ENCODE measurements at places on chromosomes 5 and 9. TPM values are rescaled to one million over a fixed set of nuclear protein-coding genes. Genes with fewer than 3 reads are reported as not detected.

Gene PCDHGA2
- total RNA-seq = 0.12 TPM

Gene NACC2
- 3.2 TPM for total RNA-seq

Gene WHRN
- total RNA-seq = 2.1 TPM

Gene ARHGEF39
- total RNA-seq = 10.8 TPM

Gene ENTPD2
- 0.21 TPM for total RNA-seq

Gene DAB2IP
- not detected for total RNA-seq

Gene MTX3
- total RNA-seq = 27.8 TPM

Gene PCDHGA9
- total RNA-seq = 0.44 TPM

Gene HEMGN
- total RNA-seq = 0.54 TPM

Gene ADAMTS13
- 1.3 TPM for total RNA-seq

DNA sequence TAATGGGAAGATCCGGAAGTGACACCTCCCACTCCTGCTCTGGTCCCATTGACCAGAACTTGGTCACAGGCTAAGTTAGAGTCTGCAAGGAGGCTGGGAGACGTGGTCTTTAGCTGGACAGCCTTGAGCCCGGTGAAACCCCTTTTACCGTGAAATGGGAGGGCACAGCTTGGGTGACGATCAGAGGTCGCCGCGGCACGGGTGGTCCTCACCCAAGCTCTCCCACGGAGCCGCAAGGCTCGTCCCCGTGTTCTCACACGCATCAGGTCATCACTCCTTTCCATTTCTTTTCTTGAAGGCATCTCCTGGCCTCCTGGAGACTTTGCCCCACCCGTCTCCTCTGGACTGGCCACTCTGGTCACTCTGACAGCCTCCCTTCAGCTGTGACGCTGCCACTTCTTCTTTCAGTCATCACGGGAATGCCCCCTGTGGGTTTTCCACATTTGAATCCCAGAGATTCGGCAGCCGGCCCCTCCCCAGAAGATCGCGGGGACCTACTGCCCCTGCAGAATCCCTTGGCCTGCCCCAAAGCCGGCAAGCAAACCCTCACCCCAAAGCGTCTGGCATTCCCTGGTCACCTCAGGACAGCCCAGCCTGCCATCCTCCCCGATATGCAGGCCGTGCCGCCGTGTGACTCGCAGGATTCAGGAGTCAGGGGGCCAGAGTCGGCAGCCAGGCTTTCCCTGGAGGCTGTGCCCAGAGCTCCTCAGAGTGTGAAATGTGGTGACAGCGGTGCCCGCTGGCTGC, 18.9 kb upstream of the EGFL7 start:
- DNase-seq = no peak

- no peak for DNase-seq
Measured at GRCh38 chr9:6271508-6272228, 56.1 kb downstream of the IL33 start.

DNA sequence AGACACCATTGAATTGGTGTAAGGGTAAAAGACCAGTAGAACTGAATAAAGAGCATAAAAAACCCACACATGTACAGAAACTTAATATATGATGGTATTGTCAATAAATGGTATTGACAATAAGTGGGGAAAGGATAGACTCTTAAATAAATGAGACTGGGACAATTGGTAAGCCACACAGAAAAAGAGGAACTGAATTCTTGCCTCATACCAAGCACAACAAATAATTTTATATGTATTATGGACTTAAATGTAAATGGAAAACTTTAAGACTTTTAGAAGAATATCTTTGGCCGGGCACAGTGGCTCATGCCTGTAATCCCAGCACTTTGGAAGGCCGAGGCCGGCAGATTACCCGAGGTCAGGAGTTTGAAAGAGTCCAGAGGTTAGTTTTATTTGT, 37.9 kb upstream of the PPP2CA start:
- DNase-seq = no peak

GRCh38 chr9:119101048-119101447, 268.2 kb downstream of the BRINP1 start:
- no peak for DNase-seq

DNA sequence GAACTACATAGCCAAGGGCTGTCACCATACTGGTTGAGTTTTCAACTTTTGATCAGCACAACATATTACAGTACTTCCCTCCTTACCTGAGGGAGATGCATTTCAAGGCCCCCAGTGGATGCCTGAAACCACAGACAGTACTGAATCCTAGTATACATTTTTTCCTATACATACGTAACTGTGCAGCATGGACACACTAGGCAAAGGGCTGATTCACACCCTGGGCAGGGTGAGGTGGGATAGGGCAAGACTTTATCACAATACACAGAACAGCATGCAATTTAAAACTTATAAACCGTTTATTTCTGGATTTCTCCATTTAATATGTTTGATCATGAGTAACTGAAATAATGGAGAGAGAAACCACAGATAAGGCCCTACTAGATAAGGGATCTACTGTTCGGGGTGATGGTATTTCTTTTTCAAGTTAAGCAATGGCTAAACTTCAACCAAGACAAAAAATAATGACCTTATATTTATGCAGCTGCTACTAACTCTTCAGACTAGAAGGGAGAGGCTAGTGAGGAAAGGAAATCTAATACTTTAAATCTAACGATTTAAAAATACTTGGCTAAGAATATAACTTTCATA, 186.9 kb upstream of the GNA14 start:
- DNase-seq = no peak

DNA sequence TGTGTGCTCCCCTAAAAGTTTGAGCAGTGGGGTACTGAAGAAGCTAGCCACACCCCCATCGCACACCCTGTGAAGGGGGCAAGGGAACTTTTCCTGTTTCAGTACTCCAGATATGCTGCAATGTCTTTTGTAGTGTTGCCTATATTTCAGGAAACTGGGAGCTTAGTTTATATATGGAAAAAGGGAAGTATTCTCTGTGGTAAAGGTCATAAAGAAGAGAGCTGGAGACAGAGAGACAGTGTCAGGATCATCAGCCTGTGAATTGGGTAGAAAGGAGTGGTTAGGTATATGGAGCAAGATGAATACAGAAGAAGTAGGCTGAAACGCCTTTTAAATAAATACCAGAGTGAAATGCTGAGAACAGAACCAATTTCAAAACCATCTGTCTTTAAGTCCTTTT, 82.2 kb upstream of the C9orf72 start:
- DNase-seq = no peak

DNA sequence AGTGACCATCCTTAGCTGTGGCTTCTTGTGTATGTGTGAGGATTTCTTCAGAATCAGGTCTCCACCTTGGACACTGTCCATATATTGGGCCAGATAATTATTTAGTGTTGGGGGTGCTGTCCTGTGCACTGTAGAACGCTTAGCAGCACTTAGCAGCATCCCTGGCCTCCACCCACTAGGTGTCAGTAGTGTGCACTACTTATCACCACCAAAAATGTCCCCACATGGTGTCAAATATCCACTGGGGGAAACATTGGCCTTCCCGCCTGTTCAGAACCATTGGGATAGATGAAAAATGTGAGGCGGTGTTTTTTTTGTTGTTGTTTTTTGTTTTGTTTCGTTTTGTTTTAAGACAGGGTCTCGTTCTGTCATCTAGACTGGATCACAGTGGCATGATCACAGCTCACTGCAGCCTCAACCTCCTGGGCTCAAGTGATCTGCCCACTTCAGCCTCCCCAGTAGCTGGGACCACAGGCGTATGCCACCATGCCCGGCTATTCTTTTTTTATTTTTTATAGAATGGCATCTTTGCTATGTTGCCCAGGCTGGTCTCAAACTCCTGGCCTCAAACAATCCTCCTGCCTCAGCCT, 67.7 kb downstream of the TENT4A start:
- DNase-seq = peak; percentile 76

GRCh38 chr5:172871536-172871935, 37.5 kb downstream of the ERGIC1 start:
- no peak for DNase-seq

DNA sequence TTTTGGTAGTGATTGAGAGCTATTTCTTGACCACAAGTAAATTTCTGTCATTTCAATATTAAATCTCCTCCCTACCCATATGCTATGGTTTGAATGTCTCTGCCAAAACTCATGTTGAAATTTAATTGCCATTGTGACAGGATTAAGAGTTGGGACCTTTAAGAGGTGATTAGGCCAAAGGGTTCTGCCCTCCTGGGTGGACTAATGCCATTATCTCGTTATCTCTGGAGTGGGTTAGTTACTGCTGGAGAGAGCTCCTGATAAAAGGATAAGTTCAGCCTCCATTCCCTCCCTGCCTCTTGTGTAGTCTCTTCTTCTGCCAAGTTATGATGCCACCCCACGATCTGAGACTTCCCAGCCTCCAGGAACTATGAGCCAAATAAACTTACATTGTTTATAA, 3.6 kb upstream of the DRD1 start:
- no peak for DNase-seq

GRCh38 chr9:13967438-13967837, 346.5 kb downstream of the NFIB start:
- DNase-seq = no peak

DNA sequence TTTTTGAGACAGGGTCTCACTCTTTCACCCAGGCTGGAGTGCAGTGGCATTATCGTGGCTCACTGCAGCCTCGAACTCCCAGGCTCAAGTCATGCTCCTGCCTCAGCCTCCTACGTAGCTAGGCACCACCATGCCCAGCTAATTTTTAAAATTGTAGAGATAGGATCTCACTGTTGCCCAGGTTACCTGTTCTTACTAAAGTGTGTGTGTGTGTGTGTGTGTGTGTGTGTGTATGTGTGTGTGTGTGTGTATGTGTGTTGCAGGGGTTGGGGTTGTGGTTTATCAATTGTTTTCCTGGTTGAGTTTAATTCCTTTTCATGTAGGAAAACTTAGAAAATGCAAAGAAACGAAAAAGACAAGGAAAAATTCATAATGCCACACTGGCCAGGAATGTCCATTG, 21.8 kb downstream of the RNF44 start:
- no peak for DNase-seq

- peak; percentile 94 for DNase-seq
Measured at GRCh38 chr9:99057665-99058625, 47.0 kb upstream of the TGFBR1 start.

DNA sequence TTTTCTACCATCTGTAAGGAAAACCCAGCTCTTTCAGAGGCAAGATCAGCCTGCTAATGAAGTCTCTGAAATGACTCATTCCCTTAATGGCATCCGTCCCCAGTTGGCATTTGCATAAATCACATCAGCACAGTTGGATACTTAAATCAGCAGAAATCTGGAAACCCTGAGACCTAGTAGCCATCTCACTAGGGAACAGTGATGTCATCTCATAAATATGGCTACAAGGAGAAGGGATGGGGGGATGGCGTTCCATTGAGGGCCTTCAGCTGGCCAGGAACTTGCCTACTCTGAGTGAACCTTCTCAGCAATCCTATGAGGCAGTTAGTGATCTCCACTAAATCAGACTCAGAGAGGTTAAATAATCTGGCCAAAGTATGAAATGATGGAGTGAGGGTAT, 81.8 kb downstream of the CMYA5 start:
- DNase-seq = no peak

- DNase-seq = no peak
Measured at GRCh38 chr9:17862101-17862500, 283.2 kb downstream of the SH3GL2 start.

- no peak for DNase-seq
Measured at GRCh38 chr9:87256973-87257372, 240.7 kb upstream of the DAPK1 start.

- no peak for DNase-seq
Measured at GRCh38 chr5:1503241-1504068, 20.3 kb downstream of the LPCAT1 start.

DNA sequence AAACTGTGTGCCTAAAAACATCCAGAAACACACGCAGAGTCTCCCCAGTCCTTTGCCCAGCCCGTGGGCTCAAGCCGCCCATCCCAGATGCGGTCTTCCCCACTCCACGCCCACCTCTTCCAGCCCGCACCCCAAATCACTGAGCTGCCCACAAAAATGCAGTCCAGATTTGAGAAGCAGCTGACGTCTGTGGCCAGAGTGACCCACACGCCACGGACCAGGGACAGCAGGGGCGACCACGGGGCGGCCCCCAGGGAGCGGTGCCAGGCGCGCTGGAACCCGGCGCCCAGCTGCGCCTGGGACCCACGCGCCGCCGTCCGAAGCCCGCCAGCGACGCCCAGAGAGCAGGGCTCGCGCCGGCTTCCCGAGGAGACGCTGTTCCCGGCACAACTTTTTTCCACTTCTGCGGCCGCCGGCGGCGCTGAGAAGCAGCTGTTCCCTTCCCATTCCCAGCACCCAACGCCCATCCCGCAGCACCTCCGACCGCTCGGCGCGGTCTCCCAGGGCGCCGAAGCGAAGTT, 674 bp downstream of the LHFPL2 start:
- DNase-seq = no peak

DNA sequence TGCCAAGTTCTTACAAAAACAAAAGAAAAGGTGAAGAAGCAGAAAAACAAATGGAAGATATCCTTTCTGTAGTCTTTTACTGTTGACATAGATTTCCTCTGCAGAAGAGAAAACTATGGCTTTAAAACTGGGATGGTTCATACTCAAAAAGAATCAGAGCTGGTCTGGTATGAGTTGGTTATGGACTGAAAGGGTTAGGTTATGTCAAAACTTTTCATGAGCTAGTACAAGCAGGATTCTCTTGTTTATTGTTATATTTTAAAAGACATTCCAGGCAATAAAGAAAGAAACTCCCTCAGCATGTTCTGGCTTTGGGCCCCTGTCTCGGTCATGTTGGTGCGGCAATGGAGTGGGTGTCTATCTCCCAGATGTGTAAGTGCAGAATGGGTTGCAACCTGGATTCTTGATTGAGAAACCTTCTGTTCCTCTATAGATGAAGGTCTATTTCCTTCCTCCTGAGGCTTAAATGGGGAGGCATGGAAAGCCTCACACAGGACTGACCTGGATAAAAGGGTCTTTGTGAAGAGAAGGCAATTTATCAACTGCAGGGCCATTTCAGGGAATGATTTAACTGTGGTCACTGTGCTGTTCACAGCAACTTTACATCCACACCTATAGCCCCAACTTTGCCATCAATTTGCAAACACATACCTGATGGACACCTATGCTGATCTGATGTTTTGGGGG, 209.6 kb upstream of the TNC start:
- DNase-seq = no peak

GRCh38 chr5:172334641-172335040, 51.1 kb upstream of the UBTD2 start:
- DNase-seq = no peak

DNA sequence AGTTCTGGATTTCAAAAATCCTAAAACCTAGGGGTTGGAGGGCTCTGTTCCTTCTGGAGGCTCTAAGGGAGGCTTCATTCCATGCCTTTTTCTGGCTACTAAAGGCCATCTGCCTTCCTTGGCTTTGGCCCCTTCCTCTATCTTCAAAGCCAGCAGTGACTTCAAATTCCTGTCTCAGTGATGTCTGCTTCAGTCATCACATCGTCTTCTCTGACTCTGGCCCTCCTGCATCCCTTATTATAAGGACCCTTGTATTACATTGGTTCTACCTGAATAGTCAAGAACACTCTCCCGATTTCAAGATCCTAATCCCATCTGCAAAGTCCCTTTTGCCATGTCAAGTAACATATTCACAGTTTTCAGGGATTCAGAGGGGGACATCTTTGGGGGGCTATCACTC, 60.3 kb downstream of the GNA14 start:
- DNase-seq = no peak

DNA sequence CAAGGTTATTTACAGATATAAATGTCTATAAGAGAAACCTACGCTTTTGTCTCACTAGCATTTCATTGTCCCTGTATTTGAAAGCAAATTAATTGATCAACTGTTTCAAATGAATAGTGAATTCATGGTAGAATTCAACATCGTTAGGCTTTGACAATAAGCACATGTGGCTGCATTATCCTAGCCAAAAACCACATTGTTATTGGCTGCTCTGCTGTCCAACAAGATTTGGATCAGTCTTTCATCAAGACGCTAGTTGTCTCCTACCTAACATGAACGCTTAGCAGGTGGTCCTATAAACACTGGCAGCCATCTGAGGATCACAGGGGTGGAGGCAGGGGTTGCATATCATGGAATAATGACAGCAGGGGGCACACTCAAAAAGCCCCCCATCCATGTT, 455.0 kb downstream of the CTNND2 start:
- peak; percentile 23 for DNase-seq
